Activated CD4-positive, alpha-beta T cell treated with anti-CD3 and anti-CD28 coated beads, Interleukin-2, amount 50 U/mL, for 16 hours (primary cell): ENCODE measurements at places on chromosomes 5 and 9.

GRCh38 chr5:113132564-113132963 lies 156.0 kb downstream of the DCP2 start:
- DNase-seq: no peak

DNA sequence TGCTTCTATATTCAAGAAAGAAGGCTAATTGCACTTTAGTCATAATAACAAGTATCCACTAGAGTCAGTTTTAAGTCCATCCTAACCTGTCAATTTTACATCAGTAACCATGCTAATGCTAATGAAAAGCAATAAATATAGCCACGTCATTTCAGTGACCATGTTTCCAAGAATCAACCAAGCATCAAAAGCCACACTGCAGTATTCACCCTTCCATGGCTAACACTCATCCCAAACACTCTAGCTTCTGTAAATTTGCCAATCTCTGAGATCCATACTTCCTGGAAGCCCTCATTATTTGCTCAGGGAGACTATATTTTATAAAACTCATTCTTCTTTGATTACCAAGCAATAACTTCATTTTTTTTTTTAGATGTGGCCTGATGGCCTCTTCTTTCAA lies 712.0 kb downstream of the CETN3 start:
- DNase-seq: no peak

- DNase-seq: no peak
These were observed 624.2 kb upstream of the GRIN3A start for GRCh38 chr9:102362470-102363132.

GRCh38 chr9:133477992-133478850 lies 678 bp downstream of the SLC2A6 start:
- no peak for DNase-seq

DNA sequence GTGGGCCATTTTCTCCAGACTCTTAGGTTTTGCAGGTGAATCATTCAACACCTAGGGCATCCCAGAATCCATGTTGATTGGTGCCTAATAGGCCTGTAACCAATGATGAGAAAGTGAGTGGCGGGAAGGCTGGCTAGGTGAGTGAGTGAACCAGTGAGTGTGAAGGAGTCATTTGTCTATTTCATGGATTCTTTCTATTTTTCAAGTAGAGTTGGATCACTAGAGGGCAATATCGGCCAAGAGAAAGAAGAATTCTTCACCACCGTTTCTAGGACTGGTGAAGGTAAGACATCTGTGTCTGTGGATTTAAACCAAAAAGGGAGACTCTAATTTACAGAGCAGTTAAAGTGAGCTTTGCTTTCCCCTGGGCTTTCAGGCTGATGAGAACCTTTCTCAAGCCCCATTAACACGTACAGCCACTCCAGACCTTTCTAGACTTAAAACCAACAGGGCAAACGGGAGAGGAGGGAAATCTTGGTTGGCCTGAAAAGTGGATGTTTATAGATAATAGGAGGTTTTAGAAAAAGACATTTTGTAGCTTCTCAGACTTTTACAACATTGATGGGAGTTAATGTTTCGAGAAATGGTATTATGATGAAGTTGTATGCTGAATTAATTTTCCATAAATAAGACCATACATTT lies 114.3 kb upstream of the IL12B start:
- DNase-seq: peak; percentile 50

DNA sequence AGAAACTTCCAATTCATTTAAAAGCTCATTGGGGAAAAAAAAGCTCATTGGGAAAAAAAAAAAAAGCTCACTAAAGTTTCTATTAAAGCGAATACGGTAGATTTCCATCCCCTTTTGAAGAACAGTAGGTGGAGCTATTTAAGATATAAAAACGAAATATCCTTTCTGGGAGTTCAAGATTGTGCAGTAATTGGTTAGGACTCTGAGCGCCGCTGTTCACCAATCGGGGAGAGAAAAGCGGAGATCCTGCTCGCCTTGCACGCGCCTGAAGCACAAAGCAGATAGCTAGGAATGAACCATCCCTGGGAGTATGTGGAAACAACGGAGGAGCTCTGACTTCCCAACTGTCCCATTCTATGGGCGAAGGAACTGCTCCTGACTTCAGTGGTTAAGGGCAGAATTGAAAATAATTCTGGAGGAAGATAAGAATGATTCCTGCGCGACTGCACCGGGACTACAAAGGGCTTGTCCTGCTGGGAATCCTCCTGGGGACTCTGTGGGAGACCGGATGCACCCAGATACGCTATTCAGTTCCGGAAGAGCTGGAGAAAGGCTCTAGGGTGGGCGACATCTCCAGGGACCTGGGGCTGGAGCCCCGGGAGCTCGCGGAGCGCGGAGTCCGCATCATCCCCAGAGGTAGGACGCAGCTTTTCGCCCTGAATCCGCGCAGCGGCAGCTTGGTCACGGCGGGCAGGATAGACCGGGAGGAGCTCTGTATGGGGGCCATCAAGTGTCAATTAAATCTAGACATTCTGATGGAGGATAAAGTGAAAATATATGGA lies at the start of gene PCDHGA12:
Gene PCDHGA12, plus strand, starts transcription at position 176 of the 782 bp plus-strand sequence. Its CDS starts 253 bp downstream, at position 429.
- peak; percentile 37 for DNase-seq
